ENCODE measurements at places on chromosomes 12 and 14.

- peak; percentile 72 for DNase-seq
Observed at GRCh38 chr12:122834104-122834920, 945 bp upstream of the HIP1R start.

- no peak for DNase-seq
Observed at GRCh38 chr14:52090936-52091335, 22.1 kb upstream of the NID2 start.

DNA sequence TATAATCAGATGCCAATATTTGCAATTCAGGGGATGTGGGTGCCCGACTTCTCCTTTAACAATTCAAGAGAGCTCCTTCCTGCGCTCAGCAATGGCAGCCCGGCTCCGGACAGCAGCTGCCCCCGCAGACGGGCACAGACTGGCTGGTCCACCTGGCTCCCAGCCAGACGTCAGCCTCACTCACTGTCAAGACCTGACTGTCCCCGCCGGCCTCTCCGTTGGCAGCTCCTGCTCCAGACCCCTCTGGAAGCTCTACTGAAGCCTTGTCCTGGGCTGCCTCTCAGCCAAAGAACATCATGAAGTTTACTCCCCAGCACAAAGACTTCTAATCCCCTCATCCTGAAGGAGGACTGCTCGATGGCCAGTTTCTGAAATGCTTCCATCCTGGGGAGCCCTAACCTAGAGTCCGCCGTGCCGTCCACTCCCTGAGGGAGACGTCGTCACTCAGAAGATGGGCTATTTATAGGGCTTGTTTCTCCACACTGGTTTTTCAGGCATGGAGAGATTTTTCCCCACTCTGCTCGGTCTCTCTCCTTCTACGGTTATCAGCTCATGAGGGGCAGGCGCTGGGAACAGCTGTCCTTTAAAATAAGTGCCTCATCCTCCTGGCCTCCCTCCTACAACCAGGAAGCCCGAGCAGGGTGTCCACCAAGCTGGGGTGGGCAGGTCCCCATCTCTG lies 126.2 kb downstream of the RFLNA start:
- peak; percentile 44 for DNase-seq

GRCh38 chr12:99390707-99391106 lies 256.8 kb upstream of the GARIN6 start:
- DNase-seq = no peak

- DNase-seq = no peak
Observed at GRCh38 chr12:119547001-119547400, 46.6 kb upstream of the TMEM233 start.

- DNase-seq = no peak
Observed at GRCh38 chr14:59311723-59312122, 123.3 kb downstream of the DAAM1 start.

GRCh38 chr12:57460468-57460784 lies 841 bp downstream of the GLI1 start:
- no peak for DNase-seq

DNA sequence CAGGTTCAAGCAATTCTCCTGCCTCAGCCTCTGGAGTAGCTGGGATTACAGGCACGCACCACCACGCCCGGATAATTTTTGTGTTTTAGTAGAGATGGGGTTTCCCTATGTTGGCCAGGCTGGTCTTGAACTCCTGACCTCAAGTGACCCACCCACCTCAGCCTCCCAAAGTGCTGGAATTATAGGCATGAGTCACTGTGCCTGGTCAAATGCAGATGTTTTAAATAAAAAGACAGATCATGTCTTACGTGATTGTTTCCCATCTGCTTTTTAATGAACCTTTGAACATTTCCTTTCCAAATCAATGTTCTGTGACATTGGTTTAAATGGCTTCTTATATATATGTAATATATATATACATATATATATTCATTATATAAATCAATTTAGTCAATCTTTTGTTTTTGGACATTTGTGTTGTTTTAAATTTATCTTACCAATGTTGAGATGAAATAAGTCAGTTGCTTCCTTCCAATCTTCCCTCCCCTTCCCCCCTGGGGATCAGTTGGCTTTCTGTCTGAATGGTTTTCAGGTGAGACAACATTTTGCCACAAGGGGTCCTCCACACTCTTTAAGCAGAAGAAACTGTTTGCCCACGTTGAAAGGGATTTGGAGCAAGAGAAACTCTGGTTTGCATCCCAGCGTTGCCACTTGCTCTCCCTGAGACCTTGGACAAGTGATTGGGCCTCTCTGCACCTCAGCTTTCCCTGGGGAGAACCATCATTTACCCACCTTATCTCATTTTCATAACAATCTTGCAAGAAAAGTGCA lies 47.6 kb upstream of the RBM19 start:
- DNase-seq = no peak

DNA sequence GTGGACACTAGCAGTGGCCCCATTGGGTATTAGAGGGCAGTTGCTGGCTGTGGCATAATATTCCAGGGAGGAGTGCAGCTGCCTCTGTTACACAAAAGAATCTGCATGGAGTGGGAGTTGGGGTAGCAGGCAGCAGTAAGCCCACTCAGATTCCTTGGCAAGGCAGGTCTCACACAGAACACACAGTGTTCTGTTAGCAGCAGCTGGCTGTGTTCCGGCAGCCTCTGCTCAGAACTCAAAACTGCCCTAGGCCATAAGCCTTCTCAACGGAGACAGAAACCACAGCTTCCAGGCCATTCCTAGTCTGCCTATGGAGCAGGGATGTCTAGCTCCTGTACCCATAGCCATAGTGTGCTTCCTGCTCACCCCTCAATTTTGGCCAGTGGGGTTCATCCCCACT lies 1085.4 kb downstream of the SLC6A15 start:
- DNase-seq = no peak

DNA sequence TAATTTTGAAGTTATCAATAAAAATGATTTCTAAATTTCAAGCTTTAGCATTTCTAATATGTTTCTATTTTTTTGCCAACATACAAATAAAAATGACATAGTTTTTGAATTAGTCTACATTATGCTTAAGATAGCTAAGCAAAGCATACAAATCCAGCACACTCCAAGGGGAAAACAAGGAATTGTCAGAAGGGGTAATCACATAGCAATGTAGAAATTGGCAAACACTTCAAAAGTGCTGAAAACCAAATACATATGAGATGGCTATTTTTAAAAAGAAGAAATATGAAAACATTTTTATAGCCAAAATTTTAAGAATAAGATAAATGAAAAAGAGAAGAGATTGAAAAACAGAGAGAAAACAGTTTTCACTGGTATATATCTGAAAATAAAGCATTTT lies 308.0 kb downstream of the SLC6A15 start:
- no peak for DNase-seq

DNA sequence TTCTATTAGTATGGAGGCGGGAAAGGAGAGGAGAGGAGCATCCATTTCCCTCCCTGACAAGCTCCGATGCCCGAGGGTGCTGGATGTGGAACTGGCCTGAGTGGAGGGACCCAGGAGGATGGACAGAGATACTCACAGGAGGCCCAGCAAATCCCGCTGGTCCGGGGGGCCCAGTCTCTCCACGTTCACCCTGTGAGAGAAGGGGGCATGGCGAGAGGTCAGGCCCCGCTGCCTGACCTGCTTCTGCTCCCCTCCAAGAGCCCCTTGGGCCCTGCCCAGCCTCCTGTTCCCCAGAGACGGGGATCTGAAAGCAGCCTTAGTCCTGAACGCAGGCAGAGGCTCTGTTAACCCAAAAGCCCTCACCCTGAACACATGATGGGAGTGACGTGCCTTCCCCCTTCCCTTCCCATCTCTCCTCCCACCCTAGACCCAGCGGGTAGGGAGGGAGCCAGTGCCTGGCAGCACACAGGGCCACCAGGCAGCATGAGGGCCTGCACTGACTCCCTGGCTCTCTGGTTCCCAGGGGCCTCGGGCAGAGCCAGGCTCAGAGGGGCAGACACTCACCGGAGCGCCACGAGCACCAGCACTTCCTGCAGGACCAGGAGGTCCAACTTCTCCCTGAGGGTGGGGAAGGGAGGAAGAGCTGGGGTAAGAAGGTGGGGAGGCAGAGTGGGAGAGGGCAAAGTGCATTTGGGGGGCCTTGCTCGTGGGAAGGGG lies 17.5 kb downstream of the TMEM106C start:
- no peak for DNase-seq

DNA sequence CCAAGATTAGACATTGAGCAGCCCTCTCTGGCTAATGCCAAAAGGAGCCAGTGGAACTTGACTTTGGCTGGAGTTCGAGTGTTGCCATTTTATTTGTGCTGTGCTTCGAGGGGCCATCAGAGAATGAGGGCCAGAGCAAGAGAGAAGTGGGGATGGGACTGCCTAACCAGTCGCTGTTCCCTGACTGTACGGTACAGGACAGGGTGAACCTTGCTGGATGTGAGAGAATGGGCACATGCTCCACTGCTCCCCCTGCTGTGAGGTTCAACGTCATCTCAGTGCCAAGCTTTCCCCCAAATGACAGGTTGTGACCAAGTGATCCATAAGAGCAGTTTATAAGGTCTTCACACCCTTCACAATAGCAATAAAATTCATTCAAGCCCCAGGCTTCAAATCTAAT lies 55.1 kb upstream of the BCL11B start:
- no peak for DNase-seq

DNA sequence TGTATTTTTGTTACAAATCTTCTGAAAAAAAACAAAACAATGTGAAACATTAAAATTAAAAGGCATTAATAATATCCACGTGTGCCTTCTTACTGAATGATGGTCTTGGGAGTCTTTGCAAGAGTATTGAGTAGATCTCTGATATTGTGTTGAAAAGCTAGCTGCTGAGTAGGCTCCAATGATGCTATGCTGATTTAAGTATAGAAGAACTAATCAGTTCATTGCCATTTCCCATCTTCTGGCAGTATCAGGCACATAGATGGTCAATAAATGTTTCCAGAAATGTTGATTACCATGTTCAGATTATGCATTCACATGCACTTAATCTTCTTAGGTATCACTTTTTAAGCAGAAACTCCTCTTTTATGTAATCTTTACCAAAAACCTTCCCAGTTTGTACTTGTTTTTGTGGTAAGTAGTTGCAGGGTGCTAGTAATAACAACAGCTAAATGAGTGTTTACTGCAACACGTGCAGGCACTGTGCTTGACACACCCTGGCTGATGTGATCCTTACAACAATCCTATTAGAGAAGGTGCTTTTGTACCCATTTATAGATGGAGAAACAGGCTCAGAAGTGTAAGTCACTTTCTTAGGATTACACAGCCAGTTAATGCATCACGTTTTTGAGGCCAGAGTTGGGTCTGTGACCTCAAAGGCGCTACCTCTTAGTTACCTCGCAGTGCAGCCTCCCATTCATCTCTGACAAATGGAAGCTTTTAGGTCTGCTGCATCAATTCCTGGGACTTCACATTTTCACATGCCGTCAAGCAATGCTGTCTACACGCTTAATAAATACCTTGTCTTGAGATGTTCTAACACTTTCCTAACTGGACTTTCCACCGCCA lies 46.9 kb downstream of the EID3 start:
- DNase-seq = no peak

GRCh38 chr12:89454080-89454848 lies 70.3 kb downstream of the GALNT4 start:
- no peak for DNase-seq

DNA sequence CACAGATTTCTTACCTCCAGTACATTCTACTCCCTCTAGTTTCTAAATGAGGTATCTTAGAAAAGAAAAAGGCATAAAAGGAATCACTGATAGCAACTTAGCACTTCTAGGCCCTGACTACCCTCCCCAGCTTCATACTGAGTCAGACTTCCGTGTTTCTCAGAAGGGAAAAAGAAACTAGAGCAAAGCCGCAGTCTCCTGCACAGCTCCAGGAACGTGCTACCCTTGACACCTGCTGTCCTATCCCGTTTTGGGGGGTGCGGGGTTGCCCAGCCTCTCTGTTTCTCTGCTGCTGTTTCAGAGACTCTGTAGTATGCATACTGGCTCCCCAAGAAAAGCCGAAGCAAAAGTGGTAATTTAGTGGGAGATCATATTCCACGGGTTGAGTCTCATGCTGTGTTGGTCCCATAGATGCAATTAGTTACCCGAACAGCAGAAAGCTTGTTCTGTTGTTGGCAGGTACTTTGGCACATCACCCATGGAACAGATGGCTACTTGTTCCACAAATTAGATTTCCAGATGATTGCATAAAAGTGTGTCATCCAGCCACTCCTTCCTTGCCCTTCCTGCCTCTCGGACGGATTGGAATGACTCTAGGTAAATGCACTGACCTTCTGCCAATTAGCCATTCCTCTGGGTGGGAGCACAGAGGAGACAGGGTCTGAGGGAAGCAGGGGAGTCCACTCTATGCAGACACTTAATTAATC lies 438.1 kb downstream of the FUT8 start:
- no peak for DNase-seq

DNA sequence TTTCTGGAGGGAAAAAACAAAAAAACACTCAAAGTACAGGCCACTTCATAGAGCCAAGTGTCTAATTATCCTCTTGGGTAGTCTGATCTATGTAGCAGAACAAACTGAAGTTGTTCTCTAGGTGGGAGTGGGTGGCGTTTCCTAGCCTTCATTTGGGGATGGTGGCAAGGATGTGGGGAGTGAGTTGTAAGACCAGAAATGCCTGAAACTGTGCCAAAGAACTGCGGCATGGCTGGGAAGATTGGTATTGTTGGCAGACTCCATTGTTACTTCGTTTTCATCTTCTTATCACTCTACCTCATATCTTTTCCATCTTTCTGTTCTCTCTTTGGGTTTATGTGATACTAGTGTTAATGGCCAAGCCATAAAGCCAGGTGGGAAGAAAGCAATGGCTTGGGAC lies 177.3 kb upstream of the DDHD1 start:
- no peak for DNase-seq

DNA sequence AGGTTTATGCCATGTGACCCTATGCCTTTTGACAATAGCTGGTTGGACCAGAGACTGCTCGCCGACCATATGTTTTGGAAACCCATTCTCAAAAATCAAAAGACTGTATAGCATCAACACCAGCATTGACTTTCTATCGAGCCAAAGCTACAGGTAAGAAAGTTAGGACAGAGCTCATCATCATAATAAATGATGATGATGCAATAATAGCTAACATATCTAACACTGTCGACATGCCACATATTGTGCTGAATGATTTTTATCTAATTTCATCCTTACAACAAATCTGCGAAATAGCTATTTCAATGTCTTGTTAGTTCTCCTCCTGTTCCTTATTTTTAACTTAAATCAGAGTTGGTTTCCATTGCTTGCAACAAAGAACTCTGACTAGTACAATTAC lies 102.9 kb downstream of the EGLN3 start:
- DNase-seq = no peak

DNA sequence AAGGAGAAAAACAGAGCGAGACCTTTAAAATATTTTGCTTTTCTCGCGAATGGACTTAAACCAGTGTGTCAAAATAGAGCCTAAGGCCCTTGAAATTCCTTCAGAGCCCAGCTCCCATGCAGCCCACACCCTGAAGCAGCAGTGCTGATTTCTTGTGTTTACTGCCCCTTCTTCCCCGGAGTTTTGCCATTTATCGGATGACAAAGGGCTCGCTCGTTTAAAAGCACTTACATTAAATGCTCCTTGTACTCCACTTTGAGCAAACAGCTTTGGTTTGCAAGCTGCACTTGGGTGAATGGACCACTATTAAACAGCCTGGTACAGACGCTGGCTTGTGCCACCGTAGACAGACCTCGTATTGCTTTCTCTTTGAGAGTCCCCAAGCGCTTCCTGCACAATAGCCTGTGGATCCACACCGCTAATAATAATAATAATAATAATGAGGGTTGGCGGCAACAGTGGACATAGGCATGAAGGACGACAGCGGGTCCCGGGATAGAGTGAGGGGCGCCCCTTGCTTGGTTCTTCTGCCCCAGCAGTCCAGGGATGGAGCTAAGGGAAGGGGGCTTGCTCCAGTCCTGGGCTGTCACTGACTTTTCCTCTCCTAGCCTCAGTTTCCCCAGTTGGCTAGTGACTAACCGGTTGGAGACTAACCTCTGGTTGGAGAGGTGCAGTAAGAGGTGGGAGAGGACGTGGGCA lies 6.6 kb downstream of the DLK1 start:
- DNase-seq = peak; percentile 1
